ENCODE measurements at places on chromosomes 16 and 17.

GRCh38 chr17:7207120-7208001, 12.3 kb downstream of the DLG4 start:
- no peak for DNase-seq

DNA sequence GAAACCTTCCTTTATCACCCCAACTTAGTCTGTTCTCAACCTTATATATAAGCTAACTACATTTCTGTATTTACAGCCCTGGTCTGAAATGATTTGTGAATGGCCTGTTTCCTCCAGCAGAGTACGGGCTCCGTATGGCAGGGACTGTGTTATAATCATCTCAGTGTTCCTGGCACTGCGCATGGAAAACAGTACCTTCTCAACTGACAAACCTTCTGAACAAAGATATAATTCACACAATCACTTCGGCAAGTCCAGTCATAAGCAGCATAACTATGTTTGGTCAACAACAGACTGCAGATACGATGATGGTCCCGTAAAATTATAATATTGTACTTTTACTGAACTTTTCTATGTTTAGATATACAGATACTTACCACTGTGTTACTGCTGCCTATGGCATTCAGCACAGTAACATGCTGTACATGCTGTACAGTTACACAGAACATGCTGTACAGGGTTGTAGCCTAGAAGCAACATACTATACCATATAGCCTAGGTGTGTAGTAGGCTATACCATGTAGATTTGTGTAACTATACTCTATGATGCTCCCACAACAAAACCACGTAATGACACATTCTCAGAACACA, 30.0 kb downstream of the ANKFY1 start:
- DNase-seq = no peak

DNA sequence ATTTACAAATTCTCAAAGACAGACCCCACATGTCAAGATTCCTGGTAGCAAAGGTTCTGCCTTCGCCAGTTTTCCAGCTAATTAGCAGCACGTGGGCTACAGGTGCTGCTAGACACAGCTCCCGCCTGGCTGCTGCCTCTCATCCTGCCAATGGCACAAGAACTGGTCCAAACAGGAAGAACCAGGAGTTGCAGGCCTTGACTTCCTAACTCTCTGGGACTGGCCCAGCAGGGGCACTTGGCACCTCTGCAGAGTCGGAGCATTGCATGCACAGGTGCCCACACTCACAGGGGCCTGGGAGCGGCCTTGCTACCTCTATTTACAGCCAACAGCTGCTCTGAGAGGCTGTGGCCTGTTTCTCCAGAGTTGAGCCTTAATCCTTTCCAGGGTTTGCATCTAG, 39.6 kb downstream of the TK2 start:
- no peak for DNase-seq

GRCh38 chr17:79668344-79669250, 57.7 kb upstream of the RBFOX3 start:
- no peak for DNase-seq

DNA sequence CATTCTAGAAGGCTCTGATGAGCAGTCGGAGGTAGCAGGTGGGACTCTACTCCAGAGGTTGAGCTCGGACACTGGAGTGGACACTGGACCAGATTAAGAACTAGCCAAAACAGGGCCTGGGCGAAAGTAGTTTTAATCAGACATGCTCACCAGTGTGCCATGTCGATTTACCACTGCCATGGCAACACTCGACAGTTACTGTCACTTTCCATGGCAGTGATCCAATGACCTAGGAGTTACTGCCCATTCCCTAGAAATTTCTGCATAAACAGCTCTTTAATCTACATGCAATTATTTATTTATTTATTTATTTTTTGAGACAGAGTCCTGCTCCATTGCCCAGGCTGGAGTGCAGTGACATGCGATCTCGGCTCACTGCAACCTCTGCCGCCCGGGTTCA, 7.2 kb upstream of the METTL9 start:
- DNase-seq = no peak
